ENCODE measurements at places on chromosomes 2 and 18.

DNA sequence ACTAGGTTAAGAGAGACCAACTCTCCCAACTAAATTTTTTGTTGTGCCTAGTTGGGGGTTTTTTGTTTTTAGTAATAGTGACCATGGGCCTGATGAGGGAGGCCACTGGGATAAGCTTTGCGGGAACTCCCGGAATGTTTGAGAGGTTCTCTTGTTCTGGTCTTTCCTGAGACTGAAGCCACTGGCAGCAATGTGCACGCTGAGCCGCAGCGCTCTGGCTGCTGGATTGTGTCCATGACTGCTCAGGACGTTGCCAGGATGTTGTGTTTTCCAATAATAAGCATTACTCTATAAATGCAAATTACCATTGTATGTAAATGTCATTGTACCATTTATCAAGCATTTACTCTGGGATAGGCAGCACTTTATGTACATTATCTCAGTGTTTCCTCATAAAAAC, 126.1 kb downstream of the GALNT1 start:
- DNase-seq = no peak

GRCh38 chr2:47595687-47596086, 187.3 kb upstream of the MSH6 start:
- no peak for DNase-seq

- no peak for DNase-seq
Measured at GRCh38 chr2:24821433-24821891, 28.2 kb downstream of the CENPO start.

DNA sequence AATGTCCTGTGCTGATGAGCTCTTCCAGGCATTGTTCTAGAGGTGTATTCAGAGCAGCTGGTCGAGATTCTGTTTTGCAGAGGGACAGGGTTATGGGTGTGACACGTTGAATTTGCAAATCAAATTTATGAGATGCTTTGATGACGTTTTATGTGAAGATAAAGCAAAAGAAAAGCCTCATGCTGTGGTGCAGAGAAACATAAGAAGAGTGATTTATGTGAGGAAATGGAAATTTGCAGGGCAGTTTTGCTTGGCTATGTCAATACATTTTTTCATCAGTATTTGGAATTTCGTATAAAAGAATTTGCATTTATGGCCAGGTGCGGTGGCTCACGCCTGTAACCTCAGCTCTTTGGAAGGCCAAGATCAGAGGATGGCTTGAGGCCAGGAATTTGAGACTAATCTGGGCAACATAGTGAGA, 36.4 kb downstream of the TSN start:
- DNase-seq = no peak

DNA sequence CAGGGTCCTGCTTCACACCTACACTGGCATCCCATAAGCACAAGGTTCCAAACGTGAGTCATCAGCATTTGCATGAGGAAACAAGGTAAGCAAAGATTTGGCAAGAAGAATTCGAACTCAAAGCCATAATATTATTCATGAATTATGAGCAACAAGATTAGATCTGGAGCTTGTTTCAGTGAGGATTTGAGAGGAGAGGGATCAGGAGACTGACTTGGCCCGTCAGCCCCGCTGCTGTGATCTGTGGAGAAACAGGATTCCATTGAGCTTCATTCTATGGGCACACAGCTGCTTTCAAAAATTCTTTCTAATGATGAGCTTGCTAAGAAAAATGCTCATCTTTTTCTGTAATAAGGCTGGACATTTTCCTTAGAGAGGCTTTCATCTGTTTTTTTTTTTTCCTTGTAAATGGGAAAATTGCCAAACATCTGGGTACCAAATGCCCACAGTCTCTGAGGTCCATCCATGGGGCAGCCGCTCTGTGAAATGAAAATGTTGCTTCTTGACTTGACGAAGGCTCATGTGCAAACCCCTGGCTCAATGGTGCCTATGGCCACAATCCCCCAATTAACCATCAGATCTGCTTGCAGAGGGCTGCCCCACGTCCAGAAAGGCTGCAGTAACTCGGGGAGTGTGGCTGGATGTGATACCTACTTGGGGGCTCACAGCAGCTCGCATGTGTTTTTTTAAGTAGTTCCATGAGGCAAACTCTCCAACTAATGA, 179.3 kb downstream of the TMEM18 start:
- no peak for DNase-seq
